ENCODE measurements at places on chromosomes 5 and 9. TPM values are rescaled to one million over a fixed set of nuclear protein-coding genes. Genes with fewer than 3 reads are reported as not detected.

GABBR2 gene
- 0.39 TPM for total RNA-seq

DNA sequence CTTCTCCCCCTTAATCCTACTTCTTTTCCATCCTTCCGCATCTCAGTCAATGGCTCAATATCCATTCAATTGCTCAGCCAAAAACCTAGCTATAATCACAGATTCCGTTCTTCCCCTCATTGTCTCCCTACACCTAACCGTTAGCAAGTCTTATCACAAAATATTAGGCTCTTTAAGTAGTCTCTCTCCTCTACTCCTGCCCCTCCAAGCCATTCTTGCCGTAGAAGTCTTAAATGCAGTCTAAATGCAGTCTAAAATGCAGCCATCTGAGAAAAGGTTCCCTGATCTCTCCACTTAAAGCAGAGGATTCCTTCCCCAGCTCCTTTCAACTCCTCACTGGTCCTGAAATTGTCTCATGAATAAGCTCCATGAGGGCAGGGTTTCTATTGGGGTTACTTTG is 57.8 kb downstream of the ELL2 start:
- DNase-seq: no peak

OGN gene
- total RNA-seq: 318 TPM

- DNase-seq: no peak
Measured at GRCh38 chr5:112978836-112979235, 2.2 kb downstream of the DCP2 start.

NR4A3 gene
- 12.8 TPM for total RNA-seq

- peak; percentile 85 for DNase-seq
Measured at GRCh38 chr9:74951725-74952151, 974 bp downstream of the C9orf40 start.

DNA sequence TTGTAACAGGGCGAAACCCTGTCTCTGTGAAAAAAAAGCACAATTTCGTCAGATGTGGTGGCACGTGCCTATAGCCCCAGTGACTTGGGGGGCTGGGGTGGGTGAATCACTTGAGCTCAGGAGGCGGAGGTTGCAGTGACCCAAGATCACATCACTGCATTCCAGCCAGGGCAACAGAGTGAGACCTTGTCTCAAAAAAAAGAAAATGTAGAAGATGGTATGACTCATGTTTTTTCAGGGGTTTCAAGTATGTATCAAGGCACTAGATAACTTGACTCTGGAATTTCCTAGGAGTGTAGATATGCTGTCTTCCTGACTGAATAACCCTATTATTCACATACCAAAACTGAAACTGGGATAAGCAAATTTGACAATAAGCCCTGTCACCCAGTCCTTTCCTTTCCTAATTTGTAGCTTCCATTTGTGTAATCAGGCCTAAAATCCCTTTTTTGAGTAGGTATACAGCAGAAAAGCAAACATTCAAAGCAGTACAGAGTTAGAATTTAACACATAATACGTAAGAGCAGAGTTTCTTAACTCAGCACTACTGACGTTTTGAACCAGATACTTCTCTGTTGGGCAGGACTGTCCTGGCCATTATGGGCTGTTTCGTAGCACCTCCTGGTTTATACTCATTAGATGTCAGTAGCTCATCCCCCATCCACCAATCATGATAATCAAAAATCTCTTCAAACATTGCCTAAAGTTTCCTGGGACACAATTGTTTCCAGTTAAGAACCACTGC is 17.3 kb upstream of the ANKRD18B start:
- no peak for DNase-seq

FYB1 gene
- total RNA-seq: 45.8 TPM

- no peak for DNase-seq
Measured at GRCh38 chr9:116641292-116642059, 45.6 kb upstream of the TRIM32 start.

GRCh38 chr5:154324033-154324432 is 121.8 kb upstream of the SAP30L start:
- DNase-seq: no peak

GRCh38 chr5:122152266-122152900 is 23.0 kb downstream of the ZNF474 start:
- peak; percentile 52 for DNase-seq

PCDHGB3 gene
- total RNA-seq: 9.7 TPM

DNA sequence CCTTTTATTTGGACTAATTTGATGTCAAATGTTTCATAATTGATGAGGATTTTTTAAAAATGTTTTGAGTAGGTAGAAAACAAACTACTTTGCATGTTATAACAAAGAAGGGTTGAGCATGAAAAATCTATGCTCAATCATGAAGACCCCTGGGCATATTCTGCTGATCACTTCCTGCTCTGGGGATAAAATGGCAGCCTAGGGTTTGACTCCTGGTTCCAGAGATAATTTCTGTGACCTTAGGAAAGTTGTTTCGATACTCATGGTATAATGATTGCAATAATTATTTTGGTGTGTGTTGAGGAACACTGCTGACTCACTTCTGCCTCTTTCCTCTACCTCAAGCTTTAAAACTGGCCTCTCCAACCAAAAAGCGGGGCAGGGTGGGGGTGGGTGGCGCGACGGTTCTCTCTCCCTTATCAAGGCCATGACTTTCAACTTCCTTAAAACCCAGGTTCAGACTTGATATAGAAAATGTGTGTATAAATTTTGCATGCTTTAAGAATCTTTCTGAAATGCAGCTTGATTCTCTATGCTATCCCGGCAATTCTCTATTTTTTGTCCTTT is 6.0 kb upstream of the PIP5K1B start:
- no peak for DNase-seq

DNA sequence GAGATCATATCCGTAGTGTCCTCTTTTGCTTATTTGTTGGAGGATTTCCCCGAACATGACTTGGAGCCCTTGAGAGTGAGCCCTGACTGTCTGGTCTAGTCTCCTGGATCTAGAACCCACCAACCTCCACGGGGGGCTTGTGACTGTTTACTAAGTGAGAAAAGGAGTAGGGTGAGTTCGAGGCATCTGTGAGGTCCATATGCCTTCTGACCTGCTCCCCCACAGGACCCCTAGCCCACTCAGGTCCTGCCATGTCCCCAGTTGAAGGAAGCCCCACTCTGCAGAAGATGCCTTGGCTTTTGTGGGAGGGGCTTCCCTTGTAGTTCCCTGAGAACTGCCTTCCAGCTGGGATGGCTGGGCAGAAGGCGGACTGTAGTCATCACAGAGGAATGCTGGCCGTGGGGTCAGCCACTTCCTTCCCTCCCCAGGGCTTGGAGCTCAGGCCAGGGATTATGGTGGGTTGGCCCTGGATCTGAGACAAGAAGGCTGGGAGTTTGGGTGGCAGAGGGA is 7.0 kb upstream of the IRF1 start:
- peak; percentile 93 for DNase-seq

GRCh38 chr5:113823696-113824095 is 310.2 kb downstream of the YTHDC2 start:
- DNase-seq: no peak

GRCh38 chr5:61139094-61139873 is 23.0 kb downstream of the SMIM15 start:
- no peak for DNase-seq

DNA sequence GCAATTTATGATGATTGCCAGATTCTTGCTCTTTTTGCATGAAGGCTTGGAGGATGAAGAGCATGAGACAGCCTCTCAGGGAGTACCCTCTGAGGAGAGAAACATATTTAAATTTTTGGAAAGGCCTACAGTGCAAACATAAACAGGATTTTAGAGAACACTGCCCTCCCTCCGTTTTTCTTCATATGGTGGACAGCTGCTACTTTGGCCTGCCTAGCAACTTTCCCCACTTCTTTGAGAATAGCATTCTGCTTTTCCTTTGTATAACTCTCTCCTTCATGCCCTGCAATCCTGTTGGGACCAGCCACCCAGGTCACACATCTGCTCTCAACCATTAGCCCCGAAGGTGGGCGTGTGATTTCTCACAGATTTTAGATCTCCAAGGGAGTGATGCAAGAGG is 20.5 kb upstream of the TXN start:
- DNase-seq: no peak

DNA sequence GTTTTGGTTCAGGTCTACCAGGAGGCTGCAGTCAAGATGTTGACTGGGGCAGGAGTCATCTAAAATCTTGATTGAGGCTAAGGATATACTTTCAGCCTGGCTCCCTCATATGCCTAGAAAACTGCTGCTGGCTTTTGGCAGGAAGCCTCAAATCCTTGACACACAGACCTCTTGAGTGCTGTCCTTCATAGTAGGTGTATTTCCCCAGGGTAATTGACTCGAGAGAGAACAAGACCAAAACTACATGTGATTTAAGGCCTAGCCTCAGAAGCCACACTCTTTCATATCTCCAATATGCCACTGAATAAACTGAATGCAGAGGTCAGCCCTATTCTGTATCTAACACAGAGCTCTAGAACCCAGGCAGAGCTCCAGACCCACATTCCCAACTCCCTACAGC is 402.3 kb upstream of the ADAMTS16 start:
- no peak for DNase-seq

- no peak for DNase-seq
Measured at GRCh38 chr9:80147866-80148265, 576.1 kb downstream of the TLE4 start.

GRCh38 chr5:163978897-163979296 is 473.5 kb downstream of the MAT2B start:
- DNase-seq: no peak

DNA sequence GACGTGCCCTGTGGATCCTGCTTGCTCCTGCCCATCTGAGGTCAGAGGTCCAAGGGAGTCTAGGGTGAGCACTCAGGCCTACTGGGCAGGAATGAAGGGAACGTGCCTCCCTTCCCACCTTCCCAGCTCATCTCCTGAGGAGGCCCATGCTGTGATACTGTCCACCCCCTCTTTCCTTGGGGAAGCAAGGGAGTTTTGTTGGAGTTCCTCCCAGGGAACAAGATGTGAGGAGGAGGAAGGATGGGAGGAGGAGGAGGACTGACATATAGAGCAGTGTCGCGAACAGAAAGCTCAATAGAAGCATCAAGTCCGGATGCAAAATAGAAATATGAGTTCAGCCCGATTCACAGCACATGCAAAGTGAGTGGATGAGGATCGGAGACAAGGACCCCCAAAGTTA is 41.0 kb downstream of the SLC6A7 start:
- DNase-seq: no peak

GRCh38 chr5:14810928-14811572 is 60.5 kb downstream of the ANKH start:
- no peak for DNase-seq

DNA sequence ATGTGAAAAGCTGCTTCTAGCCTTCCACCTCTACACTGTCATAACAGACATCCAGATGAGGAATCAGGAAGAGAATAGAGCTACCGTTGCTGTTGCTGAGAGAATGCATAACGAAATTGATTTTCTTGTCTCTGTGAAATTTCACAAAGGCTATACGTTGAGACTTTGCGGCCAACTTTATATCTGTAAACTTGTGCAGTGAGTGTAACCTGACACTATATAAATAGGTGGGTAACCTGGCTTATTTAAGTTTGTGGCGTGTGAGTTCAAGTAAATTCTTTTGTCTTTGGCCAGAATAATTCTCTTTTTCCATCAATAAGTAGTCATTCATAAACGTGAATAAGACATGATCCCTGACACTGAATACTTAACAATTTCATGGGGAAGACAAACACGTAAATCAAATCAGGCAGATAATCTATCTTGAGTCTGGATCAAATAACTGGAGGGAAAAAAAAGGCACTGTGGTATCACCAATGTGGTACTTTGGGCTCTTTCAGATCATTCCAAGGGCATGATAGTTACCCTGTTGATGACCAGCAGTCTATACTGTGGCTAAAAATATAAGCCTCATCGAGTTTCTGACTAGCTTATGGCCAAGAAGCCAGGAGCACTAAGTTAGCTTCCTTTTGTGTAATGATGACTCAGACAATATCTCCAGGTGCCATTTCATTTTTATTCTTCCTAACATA is 98.2 kb upstream of the RASA1 start:
- no peak for DNase-seq

DNA sequence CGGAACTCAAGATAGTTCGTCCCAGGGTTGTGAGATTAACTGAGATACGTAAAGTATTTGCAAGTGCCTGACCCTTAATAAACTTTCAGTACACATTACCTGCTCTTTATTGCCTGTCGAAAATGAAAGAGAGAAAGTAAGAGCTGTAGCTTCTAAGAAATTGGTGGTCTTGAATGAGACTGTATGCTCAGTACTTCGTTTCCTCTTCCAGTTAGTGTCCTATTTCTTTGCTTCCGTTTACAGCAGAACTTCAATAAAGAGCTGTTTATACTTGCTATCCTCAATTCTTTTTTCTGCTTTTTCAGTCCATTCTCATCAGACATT is 534 bp downstream of the SRFBP1 start:
- no peak for DNase-seq

- DNase-seq: no peak
Measured at GRCh38 chr9:137955224-137955570, 77.6 kb downstream of the CACNA1B start.

GRCh38 chr5:176658817-176659511 is 11.7 kb downstream of the TSPAN17 start:
- DNase-seq: no peak

GRCh38 chr9:37902796-37903646 is 906 bp downstream of the SLC25A51 start:
- DNase-seq: no peak

C9orf40 gene
- 3.8 TPM for total RNA-seq

HTR1A gene
- 0.52 TPM for total RNA-seq

DNA sequence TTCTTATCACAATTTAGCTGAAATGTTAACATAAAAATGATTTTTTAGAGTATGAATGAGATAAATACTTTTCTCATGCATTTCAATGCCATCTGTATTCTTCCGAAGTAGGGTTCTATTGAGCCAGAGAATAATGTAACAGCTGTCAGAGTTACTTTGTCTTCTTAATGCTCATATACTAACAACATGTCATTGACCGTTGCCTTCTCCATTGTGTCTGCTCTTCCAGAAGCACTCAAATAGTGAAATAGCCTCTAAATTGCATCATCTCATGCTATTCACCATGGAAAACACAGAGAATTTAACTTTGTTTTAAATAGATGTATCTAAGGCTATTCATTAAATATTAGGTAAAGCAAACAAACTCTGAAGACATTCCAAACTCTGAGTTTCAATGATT is 1875.9 kb upstream of the CDH9 start:
- DNase-seq: no peak

ARID3C gene
- not detected for total RNA-seq

DNA sequence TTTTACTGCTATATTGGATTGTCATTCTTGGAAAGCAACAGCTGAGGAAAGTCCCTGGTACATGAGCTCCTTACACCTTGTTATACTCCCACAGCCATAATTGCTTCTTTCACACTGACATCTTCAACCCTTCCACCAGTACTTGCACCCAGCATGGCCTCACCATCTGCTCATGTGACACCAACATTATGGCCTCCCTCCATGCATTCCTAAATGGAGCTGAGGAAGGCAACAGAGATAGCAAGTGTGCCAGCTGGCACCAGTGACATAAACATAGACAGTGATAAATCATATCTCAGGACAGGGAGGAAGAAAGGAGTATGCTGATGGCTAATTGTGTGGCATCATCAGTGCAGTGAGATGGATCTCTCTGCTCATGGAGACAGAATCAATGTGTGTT is 119.5 kb downstream of the BAAT start:
- no peak for DNase-seq

GRCh38 chr9:90987566-90987965 is 185.9 kb downstream of the SYK start:
- DNase-seq: no peak
